ENCODE measurements at places on chromosomes 12 and 14. TPM values are rescaled to one million over a fixed set of nuclear protein-coding genes. Genes with fewer than 3 reads are reported as not detected.

GRCh38 chr14:42921901-42922300 is 1315.2 kb downstream of the LRFN5 start:
- H3K4me1 ChIP-seq: no peaks in the 10 kb centered on the region
- H3K36me3 ChIP-seq: no peaks in the 10 kb centered on the region
- H3K4me3 ChIP-seq: no peak overlapping the region
- H3K27ac ChIP-seq: no peak overlapping the region

GRCh38 chr14:28254768-28255167 is 511.8 kb upstream of the FOXG1 start:
- no peak for DNase-seq
- H3K36me3 ChIP-seq: no peaks in the 10 kb centered on the region
- H3K4me1 ChIP-seq: no peaks in the 10 kb centered on the region
- H3K27ac ChIP-seq: no peak overlapping the region

DNA sequence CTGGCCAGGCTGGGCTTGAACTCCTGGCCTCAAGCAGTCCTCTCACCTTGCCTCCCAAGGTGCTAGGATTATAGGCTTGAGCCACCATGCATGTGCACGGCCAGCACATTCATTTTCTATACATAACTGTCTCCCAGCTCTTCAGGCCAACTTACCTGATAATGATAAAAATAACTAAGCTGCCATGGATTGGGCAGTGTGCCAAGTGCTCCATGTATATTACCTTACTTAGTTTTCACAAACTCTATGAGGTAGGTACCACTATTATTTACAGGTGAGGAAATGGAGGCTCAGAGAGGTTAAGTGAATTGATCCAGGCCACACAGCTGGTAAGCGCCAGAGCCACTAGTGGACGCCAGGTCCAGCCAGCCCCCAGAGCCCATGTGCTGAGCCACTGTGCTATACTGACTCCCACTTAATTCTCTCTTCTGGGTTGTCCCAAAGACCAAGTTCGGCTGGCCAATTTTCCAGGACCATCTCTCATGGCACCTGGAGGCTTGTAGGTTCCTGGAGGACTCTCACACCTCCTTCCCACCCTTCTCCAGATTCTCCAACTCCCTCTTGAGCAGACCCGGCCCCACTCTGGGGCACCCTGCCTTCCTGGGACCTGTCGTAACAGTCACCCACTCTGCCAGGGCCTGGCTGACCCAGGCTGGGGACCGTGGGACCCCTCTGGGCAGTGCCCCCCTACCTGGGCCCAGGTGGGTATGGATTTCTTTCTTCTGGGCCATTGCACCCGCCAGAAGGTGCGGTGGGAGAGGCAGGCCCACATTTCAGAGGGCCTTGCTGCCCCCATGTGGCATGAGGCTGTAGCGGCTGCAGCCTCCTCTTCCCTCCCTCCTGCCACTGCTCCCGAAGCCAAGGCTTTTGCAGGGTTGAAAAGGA is 30.2 kb upstream of the CIPC start:
- H3K27me3 ChIP-seq: no peaks in the 10 kb centered on the region
- DNase-seq: peak; percentile 64
- no peak overlapping the region for H3K27ac ChIP-seq
- no peaks in the 10 kb centered on the region for H3K36me3 ChIP-seq
- H3K4me1 ChIP-seq: no peaks in the 10 kb centered on the region
- H3K4me3 ChIP-seq: no peak overlapping the region

DNA sequence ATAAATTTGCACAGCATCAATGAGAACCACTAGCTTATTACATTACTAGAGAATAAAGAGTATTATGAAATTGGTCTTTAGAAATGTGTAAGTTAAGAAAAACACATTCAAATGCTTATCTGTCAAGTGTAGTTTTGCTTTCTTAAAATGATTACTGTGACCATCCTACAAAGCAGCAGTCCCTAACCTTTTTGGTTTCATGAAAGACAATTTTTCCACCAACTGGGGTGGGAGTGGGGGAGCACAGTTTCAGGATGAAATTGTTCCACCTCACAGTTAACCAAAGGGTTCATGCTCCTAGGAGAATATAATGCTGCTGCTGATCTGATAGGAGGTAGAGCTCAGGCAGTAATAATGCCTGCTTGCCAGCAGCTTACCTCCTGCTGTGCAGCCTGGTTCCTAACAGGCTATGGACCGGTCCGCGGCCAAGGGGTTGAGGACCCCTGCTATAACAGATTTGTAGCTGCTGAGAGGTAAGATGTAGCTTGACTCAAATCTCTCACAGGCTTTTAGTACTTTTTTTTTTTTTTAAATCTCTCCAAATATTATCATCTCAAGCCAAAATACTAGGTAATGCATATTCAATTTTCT is 45.4 kb downstream of the PPP4R3A start:
- H3K27ac ChIP-seq: no peak overlapping the region
- no peak overlapping the region for H3K4me3 ChIP-seq
- no peaks in the 10 kb centered on the region for H3K27me3 ChIP-seq
- DNase-seq: no peak

DNA sequence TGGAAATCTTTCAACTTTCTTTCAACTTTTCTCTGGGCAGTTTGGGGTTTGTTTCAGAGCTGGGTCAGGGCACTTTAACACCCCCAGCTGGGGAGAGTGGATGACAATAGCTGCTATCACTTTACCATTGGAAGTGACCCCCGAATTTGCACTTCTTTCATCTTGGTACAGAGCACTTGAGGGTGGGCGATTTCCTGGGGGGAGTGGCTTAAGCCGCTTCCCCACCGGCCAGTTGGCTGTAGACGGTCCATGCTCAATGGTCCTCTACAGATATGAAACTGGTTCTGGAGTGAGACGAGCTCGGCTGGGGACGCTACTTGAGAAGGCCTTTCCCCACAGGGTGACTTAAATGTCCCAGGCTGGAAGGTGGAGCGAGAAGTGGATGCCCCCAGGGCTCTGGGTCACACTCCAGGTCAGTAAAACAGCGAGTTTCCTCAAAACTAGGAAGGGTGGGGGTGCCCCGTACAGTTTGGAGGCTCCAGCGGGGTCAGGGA is at the start of gene VRTN:
TSS of gene VRTN (plus strand) at position 231 of the 494 bp plus-strand sequence. CDS start 8,313 bp downstream, outside the sequence.
- H3K36me3 ChIP-seq: no peaks in the 10 kb centered on the region
- no peaks in the 10 kb centered on the region for H3K4me1 ChIP-seq
- H3K4me3 ChIP-seq: no peak within 1 kb of the TSS
- no peak for DNase-seq
- H3K27ac ChIP-seq: no peak within 1 kb of the TSS

DNA sequence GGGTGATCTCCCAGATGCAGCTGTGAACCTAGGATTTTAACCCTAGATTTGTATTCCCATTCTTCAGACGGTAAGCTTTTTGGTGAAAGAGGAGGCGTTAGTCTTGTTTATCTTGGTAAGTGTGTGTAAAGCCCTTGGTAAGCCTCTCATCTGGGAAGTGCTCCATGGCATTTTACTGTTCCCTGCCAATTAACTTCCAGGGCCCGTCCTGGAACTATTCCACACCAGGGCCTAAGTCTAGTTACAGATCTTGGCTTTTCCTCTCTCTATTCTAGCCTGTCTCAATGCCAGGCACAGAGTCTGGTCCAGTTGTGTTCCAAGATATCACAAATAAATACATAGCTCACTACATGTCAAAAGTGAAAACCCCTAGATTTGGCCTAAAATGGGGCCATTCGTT is 42.4 kb downstream of the YEATS4 start:
- no peaks in the 10 kb centered on the region for H3K27me3 ChIP-seq
- no peaks in the 10 kb centered on the region for H3K4me1 ChIP-seq
- H3K27ac ChIP-seq: no peak overlapping the region

GRCh38 chr14:53695692-53696214 is 260.9 kb downstream of the BMP4 start:
- H3K27ac ChIP-seq: no peak overlapping the region
- H3K27me3 ChIP-seq: no peaks in the 10 kb centered on the region
- no peak overlapping the region for H3K4me3 ChIP-seq
- no peak for DNase-seq

DNA sequence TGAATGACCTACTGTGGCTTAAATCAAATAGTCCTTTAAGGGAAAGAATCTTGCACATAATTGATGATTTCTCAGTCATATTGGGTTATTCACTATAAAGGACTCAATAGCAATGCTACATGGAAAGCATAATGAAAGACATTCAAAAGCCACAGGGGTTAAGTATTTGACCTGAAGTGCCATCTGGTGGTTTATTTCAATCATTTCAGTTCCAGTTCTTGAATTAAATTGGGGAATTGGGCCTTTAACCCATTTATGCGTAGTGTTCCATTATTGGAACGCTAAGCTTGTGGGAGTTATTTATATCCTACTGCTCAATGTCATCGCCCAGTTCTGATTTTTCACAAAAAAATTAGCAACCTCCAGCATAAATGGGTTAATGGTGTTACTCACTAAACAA is 41.3 kb upstream of the C12orf71 start:
- H3K36me3 ChIP-seq: no peaks in the 10 kb centered on the region
- no peak overlapping the region for H3K27ac ChIP-seq
- no peak overlapping the region for H3K4me3 ChIP-seq
- H3K4me1 ChIP-seq: no peaks in the 10 kb centered on the region
- no peak for DNase-seq
- H3K27me3 ChIP-seq: no peaks in the 10 kb centered on the region

DNA sequence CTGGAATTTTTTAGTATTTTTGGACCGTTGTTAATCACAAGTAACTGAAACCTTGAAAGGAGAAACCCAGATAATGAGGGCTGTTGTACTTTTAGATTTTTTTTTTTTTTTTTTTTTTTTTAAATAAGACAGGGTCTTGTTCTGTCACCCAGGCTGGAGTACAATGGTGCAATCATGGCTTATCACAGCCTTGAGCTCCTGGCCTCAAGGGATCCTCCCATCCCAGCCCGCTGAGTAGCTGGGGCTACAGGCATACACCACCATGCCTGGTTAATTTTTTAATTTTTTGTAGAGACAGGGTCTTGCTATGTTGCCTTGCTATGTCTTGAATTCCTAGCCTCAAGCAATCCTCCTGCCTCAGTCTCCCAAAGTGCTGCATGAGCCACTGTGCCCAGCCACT is 211.6 kb downstream of the SYNE2 start:
- H3K36me3 ChIP-seq: no peaks in the 10 kb centered on the region
- H3K4me3 ChIP-seq: no peak overlapping the region
- H3K27me3 ChIP-seq: no peaks in the 10 kb centered on the region
- H3K4me1 ChIP-seq: no peaks in the 10 kb centered on the region

DNA sequence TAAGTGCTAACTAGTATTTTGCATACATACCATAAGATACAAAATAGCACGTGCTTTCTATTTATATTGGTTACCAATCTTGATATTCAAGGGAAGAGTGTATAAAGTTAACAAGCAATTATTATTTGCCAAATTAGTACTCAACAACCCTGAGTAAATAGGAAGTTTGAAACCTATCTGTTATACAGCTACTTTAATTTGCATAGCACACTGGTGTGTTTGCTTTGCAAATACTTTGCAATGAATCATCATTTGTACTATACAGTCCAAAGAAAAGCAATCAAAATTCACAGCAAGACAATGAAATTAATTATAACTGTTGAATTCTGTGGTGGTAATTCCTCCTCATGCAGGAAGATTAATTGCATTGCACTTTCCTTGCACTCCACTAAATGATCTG is 469.1 kb downstream of the PRKD1 start:
- H3K27me3 ChIP-seq: no peaks in the 10 kb centered on the region
- DNase-seq: no peak
- H3K36me3 ChIP-seq: no peaks in the 10 kb centered on the region
- H3K27ac ChIP-seq: no peak overlapping the region

DNA sequence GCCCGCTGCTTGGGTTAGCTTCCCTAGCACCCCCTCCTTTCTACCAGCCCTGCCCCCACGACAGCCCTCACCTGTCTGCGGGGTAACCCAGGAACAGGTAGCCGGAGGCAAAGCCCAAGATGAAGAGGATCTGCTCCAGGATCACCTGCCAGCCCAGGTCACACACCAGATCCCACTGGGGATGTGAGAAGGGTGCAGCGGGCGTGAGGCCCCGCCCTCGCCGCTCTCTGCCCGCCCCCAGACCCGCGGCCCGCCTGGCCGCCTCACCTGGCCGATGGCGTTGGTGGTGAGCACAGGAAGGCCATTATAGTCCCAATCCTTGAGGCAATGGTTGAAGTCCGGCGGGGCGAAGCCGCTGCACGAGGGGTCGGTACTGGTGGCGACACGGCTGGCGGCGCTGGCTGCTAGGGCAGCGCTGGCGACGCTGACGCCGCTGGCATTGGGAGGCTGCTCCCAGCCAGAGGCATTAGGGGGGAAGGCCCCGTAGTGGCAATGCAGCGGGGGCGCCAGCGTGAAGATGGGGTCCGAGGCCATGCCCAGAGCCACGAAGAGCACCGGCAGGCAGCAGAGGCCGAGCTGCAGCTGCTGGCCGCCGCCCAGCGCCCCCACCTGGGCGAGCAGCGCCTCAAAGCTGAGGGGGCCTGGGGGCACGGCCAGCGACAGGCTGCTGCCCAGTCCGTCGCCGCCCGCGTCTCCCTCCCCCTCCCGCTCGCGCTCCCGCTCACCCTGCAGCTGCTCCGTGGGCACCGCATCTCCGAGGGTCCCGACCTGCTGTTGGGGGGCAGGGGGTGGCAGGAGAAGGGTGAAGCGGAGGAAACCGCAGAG is 794 bp downstream of the SLC22A17 start:
- H3K4me1 ChIP-seq: peaks cover 7% of the 10 kb centered on the region
- DNase-seq: no peak
- H3K4me3 ChIP-seq: peak overlapping the region; percentile 47
- no peak overlapping the region for H3K27ac ChIP-seq
- H3K27me3 ChIP-seq: peaks cover 28% of the 10 kb centered on the region
- H3K36me3 ChIP-seq: no peaks in the 10 kb centered on the region

DNA sequence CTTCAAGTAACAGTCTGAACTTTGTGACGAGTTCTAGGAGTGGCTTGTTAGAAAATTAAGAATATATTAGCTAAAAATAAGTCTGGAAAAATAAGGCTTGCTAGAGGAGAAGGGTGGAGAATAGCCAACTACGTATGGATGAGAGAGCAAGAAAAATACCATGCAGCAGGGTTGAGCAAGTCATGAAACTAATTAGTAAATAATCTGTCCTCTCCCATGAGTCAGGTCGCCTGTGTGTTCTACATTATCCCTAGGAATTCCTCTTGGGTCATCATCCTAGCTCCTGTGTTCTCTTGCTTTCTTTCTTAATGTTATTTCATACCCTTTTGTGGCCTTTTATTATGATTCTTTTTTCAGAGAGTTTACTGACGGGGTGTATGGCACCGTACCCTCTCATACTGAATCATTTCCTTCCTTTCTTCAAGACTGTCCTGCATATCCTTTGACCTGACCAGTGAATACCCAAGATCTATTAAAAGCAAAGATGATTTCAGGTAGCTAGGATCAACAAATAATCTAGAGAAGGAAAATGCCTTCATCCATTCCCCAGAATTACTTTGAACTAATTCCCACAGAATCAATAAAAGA is 177.2 kb upstream of the NPAS3 start:
- no peak overlapping the region for H3K4me3 ChIP-seq
- H3K27me3 ChIP-seq: no peaks in the 10 kb centered on the region
- DNase-seq: no peak
- H3K36me3 ChIP-seq: no peaks in the 10 kb centered on the region

GPR65 gene
- total RNA-seq: 1.2 TPM

POLE gene
- total RNA-seq: 96.1 TPM

ADAMTS20 gene
- total RNA-seq: not detected

TAS2R9 gene
- total RNA-seq: not detected

PLEKHD1 gene
- total RNA-seq: 0.05 TPM

SETD3 gene
- 60.0 TPM for total RNA-seq

CPSF6 gene
- 61.3 TPM for total RNA-seq

TMEM132C gene
- total RNA-seq: 0.25 TPM

HCAR3 gene
- total RNA-seq: 0.12 TPM

DDN gene
- total RNA-seq: 0.17 TPM

TOMM20L gene
- total RNA-seq: not detected

AREL1 gene
- total RNA-seq: 37.5 TPM
